ENCODE measurements at places on chromosomes 7 and 10.
A peak's percentile ranks its signal among the peaks of the same experiment; 100 is the strongest.

GRCh38 chr7:113710310-113711096, 208.3 kb downstream of the PPP1R3A start:
- peak; percentile 17 for DNase-seq

- no peak for DNase-seq
Measured at GRCh38 chr10:29009464-29009863, 279.4 kb upstream of the LYZL1 start.

DNA sequence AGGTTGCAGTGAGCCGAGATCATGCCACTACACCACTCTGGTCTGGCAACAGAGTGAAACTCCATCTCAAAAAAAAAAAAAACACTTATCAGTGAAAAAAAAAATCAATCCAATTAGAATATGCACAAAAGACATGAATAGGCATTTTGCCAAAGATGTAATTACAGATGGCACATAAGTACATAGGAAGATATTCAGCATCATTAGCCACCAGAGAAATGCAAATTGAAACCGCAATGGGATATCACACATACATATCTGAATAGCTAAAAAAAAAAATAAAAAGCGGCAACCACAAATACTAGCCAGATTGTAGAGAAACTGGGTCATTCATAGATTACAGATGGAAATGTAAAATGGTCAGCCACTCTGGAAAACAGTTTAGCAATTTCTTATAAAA, 1310.8 kb downstream of the XPNPEP1 start:
- DNase-seq: no peak

DNA sequence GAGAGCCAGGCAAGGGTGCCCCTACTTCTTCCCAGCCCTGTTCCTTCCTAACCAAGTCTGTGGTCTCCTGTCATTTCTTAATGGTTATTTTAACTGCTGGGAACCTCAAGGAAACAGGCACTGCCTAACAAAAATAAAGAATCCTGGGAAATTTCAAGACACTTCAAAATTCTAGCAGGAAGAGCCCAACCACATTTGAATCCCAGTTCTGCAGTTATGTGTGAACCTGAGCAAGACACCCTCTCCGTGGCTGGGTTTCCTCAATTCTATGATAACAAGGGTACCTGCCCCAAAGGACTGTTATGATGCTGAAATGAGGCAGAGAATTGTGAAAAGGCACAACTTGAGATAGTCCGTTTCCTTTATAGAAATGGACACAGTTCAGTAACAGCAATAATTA, 36.2 kb upstream of the DUSP5 start:
- no peak for DNase-seq

DNA sequence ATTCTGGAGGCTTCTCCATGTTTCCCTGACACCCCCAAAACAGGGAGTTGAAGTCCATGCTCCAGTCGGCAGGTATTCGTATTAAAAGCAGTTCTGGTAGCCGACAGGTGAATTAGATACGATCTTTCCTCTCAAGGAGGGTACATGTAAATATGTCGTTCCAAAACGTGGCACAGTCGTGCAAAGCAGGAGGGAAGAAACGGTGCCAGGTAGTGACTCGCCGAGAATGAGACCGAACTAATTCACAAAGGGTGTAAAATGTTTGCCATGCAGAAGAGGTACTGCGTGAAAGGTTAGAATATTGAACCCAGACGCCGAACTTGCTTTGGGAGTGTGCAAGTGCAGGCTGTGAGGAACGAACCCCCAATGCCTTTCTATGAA, 483 bp downstream of the EDRF1 start:
- peak; percentile 19 for DNase-seq

DNA sequence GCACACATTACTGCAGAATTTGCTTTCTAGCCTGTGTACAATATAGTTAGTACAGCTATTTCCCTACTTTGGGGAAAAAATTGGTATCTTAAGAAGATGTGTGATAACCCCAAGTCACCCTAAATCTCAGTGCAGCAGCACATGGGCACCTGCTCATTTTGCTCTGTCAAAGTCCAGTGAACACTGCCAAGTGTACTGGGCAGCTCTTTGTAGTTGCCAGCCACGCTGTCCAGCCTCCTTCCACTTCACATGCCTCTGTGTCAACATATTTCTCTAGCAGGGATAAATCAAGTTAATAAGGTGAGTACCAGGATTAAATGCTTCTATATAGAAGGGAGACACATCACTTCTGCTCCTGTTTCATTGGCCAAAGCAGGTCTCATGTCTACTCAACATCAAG, 87.1 kb upstream of the CDC14C start:
- no peak for DNase-seq

DNA sequence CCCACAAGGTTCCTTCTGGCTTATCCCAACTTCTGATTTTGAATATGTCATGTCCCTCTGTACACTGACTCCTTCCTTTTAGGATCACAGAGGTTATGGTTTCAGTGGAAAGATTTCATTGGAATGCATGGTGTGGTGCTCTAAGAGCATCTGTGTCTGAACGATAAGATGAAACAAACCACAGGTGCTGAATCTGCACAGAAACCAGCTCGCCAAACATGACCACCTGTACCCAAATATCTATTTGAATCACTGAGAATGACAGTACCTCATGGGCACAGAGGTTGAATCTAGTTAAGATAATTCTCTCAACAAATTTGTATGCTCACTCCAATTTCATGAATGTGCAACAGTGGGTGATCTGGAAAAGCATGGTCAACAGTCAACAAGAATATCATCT, 105.3 kb downstream of the DGKI start:
- DNase-seq: no peak

DNA sequence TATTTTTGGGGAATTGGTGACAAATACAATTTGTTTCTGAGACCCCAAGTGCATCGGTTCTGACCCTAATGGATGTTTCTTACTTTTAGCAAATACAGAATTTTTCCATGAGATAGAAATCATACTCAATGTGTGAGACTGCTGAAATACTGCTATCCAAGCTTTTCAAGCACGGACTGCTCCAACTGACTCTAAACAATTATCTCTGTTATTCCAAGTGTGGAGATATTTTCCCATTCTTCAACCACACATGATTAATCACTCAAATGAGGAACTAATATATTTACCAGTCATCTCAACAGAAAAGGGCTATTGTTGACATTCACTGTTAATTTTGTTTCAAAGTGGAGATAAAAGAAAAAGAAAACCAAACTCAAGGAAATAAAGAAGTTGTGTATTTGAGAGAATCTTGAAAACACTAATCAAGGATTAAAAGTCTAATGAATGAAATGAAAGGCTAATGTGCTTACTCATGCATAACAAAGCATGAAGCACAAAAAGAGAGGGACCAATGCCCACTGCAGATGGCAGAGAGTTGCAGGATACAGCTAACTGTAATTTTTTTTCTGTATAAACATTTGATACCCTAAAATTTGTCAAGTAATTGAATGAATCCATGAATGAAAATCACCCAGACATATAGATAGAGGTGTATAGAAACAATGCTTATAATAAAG, 423.6 kb downstream of the DGKB start:
- DNase-seq: no peak
